NCI-H226 (cell line): ENCODE measurements at places on chromosomes 16 and 17.
A peak's percentile ranks its signal among the peaks of the same experiment; 100 is the strongest.

- DNase-seq: peak; percentile 71
Measured at GRCh38 chr16:28596840-28597691, at the start of gene SULT1A2. TSS of gene SULT1A2 (minus strand) at chr16:28597050. CDS start at chr16:28595930, 1,120 bp downstream.

DNA sequence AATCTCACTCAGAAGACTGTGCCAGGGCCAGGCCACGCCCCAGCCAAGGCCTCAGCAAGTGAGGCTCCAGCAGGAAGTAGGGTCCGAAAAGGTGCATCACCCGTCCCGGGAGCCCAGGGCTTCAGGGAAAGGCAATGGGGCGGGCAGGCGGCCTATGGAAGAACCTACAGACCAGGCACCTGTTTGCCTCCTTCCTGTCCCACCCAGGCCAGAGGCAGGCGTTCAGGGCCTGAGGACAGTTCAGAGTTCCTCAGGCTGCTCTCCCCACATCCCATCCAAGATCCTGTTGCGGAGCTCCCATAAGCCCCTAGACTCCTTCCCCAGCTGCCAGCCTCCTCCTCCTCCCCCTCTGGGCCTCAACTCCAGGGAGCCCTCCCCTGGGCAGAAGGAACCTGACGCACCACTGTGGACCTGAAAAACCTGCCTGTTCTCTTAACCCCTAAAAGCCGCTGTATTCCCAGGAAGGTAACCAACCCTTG lies 2.3 kb downstream of the CLUH start:
- DNase-seq: peak; percentile 40

DNA sequence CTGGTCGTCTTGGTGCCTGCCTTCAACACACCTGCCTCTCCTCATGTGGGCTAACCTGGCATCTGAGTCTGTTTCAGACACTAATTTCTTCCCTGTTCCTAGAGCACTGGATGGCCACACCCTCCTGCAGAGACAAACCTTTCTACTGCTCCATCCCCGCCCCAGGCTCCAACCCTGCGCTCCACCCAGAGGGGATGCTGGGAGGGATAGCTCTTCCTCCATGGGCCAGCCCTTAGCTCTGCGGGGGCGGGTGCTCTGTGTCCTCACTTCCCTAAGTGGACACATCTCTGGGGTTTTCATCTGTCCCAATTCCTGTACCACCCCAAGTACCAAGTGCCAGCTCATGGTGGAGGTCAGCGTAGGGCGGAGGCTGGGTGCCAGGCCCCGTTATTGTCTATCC lies 11.0 kb upstream of the CRISPLD2 start:
- DNase-seq: no peak

DNA sequence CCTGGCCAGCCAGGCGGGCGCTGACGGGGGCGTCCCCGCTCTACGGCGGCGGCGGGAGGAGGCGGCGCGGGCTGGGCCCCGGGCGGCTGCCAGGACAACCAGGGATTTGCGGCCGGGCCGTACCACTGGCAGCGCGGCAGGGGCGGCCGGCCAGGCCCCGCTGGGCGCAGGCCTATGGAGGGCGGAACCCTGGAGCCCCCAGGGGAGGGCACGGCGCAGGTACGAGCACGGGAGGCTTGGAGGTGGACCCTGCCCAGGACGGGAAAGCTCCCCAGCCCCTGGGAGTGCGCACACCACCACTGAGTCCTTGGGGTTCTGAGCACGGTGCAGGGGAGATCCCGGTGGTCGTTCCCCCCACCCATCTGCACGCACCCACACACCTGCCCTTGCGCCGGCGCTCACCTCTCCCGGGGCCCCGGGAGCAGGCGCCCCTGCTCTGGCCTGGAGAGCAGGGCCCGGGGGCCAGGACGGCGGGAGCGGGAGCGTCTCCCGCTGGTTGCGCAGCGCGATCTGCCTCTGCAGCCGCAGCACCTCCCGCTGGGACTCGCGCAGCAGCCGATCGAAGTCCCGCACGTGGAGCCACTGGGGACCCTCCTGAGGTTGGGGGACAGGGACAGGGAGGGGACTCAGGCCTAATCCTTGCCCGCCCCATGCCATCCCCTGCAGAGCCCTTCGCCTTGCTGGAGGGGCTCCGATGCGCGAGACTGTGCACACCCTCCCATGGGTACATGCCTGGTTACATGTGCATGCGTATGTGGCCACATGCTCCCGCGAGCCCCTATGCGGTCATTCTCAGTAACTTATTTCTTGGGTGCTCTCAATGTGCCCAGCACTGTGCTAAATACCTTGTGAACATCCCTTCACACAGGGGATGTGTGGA lies 3.9 kb downstream of the TSPOAP1 start:
- no peak for DNase-seq

DNA sequence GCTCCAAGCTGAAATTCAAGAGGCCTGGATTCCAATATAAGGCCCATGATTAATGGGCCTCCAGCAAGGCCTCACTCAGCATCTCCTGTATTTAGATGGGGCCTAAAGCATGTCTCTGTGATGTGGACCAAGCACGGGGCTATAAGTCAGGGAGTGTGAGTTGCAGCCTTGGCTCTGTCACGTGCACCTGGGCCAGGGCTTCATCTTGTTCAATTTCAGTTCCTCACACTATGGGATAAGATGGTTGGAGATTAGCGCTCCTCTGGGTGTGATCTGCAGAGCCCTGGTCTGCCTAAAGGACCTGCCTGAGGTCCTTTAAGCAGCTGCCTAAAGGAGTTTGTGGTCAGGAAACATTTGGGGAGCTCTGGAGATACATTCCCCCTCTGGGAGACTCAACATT lies 25.2 kb downstream of the KLHL36 start:
- DNase-seq: no peak

DNA sequence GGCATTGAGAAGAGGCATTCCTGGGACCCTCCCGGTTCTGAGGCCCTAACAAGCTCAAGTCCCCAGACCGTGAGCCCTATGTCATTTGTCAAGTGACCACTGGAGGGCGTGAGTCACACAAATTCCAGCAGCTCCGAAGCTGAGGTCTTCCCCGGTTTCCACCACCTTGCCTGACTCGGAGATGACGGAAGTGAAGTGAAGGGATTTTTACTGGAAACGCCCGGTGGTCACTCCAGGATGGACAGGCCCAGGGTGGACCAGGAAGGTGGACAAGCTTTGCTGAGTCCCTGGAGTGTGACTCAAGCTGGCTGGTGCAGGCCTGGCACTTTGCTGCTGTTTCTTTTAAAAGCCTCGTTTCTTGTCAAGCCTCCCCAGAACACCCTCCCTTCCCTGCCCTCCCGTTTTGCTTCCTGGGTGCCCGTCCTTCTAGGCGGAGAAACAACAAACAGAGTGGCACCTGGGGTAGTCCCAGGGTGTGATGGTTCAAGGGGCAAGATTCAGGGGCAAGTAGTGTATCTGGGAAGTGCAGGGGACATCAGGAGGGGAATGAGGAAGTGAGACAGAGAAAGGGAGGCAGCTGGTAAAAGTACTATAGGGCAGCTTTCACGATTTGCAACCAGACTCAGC lies 5.3 kb upstream of the NOS2 start:
- peak; percentile 65 for DNase-seq

GRCh38 chr17:76404256-76404655 lies 19.8 kb downstream of the SPHK1 start:
- no peak for DNase-seq

DNA sequence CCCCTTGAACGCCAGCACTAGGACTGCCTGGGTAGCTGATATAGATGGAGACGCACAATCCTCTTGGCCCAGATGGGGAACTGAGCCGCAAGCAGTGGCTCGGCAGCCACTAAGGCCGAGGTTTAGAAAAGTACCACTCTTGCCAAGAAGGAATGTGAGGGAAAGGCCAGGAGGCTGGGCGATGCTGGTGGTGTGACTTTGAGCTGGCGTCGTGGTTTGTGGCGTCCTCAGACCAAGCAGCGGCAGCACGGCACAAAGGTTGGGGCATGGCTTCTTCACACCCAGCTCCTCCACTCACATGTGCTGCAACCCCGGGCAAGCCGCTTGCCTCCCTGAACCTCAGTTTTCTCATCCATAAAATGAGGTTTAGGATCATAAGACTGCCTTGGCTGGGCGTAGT lies 15.6 kb downstream of the DCAKD start:
- no peak for DNase-seq

DNA sequence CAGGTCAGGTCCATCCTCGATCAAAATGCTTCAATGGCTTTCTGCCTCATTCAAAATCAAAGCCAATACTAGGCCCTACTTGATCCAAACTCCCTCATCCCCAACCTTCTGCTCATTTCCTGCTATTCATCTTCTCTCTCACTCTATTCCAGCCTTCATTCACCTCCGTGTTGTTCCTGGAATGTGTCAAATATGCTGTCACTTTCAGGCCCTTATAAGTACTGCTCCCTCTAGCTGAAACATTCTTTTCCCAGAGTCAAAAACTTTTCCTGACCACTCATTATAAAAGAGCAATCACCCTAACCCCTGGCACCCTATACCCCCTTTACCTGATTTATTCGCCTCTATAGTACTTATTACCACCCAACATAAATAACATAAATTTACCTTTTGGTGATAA lies 303.7 kb upstream of the PMFBP1 start:
- no peak for DNase-seq

- peak; percentile 77 for DNase-seq
Measured at GRCh38 chr17:65742403-65743307, 181.2 kb upstream of the AXIN2 start.

DNA sequence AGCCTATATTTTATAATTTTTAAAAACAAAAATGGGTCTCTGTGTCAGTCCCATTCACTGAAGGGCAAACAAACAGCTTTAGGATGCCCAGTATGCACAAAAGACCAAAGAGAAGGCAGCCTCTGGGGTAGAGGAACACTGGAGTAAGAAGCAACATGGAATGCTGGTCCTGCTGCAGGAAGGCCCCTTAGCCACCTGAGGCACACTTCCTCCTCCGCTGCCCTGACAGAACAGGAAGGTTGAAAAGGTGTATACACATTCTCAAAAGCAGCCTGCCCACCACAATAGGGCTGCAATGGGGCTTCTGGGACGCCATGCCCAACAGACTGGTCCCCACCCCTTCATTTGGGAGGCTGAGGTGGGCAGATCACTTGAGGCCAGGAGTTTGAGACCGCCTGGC lies 19.5 kb downstream of the TOM1L2 start:
- no peak for DNase-seq

GRCh38 chr16:27112093-27112811 lies 45.5 kb downstream of the C16orf82 start:
- no peak for DNase-seq

DNA sequence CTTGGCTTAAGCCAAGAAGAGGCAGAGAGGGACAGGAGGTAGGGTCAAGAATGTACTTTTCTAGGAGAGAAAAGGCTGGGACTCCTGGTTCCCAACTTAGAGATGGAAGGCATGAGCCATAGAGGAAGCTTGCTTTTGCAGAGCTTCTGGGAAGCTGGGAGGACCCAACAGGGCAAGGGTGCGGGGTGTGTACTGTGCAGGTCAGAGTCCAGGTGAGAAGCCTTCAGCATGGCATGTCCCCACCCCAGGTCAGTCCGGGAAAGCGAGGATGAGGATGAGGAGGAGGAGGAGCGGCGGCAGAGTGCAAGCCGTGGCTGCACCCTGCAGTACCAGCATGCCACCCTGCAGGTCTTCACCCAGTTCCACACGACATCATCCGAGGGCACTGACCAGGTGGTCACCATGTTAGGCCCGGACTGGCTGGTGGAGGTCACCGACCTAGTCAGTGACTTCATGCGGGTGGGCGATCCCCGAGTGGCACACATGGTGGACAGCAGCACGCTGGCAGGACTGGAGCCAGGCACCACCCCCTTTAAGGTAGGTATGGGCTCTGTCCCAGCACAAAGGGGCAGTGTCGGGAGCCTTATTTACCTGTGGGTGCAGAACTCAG lies 55.3 kb downstream of the TMEM132E start:
- no peak for DNase-seq

- no peak for DNase-seq
Measured at GRCh38 chr17:61614219-61614618, 23.2 kb upstream of the NACA2 start.

- DNase-seq: no peak
Measured at GRCh38 chr16:85611194-85611443, 2.0 kb upstream of the GSE1 start.

GRCh38 chr17:57113656-57114055 lies 28.6 kb downstream of the AKAP1 start:
- DNase-seq: no peak

DNA sequence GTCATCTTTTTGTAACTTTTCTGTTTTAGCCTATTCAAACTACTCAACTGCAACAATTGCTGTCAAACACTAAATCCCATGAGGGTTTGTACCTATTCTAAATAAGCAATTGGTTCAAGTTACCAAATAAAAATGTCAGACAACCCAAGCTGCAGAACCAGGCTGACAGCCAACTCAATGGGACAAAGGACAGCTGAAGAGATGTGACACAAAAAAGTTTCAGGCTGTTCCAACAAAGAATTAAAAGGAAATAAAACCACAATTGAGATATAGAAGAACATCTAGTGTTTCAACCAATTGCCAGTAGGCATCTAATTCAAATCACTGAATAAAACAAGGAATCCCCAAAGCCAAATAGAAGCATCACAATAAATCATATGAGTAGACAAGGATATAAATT lies 49.3 kb downstream of the GRB7 start:
- no peak for DNase-seq

DNA sequence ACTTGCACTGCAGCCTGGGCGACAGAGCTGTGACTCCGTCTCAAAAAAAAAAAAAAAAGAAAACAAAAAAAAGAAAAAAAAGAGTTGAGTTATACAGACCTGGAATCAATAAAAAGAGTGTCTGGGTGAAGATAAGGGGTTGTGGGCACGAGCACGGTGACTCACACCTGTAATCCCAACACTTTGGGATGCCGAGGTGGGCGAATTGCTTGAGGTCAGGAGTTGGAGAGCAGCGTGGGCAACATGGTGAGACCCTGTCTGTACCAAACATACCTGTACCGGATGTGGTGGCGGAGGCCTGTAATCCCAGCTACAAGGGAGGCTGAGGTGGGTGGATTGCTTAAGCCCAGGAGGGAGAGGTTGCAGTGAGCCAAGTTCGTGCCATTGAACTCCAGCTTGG lies 1.3 kb upstream of the TRAP1 start:
- DNase-seq: no peak

GRCh38 chr16:88968589-88969280 lies 8.3 kb downstream of the CBFA2T3 start:
- no peak for DNase-seq

- DNase-seq: no peak
Measured at GRCh38 chr16:87603684-87604633, 1.7 kb downstream of the JPH3 start.

- no peak for DNase-seq
Measured at GRCh38 chr17:34607917-34608316, 28.5 kb downstream of the TMEM132E start.

DNA sequence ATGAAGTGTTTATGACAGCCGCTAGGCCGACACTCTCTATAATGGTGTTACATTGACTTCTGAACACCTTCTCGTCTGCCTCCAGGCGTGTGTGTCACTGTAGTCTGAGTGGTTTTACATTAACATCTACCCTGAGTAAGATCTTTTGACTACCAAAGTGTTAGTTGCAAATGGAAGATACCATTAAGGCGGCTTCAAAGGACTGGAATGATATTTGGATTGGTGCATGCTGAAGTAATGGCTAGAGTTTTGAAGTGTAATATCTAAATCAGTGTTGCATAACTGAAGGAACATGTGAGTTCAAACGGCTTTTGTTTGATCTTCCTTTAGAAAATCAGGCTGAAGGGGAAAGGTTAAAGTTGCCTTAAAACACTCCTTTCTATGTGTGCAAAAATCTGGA lies 52.2 kb downstream of the BCAS3 start:
- no peak for DNase-seq
